ENCODE measurements at places on chromosomes 7 and 10.

GRCh38 chr7:129471402-129471827, 30.9 kb upstream of the SMKR1 start:
- no peak for DNase-seq

DNA sequence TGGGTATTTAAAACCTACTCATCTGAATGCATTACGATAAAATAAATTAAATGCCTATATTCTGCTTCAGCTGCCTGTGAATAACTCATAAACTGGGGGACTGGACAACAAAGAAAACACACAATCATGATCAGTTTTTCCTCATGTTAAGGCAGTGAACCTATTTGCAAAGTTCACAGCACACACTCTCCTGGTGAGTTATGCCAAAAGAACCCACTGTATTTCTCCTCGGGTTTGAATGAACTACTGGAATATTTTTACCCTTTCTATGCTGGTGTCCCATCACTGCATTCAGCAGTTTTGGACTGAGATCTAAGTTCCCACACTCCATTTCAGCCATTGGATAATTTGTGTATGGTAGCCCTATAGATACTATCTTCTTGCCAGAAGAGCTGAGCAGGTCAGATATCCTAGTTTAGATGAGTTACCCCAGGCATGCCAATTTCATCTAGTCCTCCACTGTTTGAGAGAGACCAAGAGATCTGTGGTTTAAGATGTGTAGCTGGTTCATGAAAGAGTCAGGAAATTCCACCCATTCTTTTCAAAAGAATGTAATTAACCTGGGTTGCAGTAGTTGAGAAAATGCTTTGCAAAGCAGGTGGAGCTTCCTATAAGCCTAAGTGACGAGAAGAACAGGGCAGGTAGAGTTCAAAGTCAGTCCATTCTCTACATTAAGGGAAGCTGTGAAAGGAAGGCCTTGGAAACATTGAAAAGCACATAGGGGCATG, 101.7 kb downstream of the PLXDC2 start:
- DNase-seq: no peak

GRCh38 chr10:127310430-127310829, 114.0 kb upstream of the INSYN2A start:
- DNase-seq: no peak

GRCh38 chr7:112272921-112273561, 66.5 kb downstream of the ZNF277 start:
- peak; percentile 63 for DNase-seq

GRCh38 chr7:780081-780480, 52.2 kb upstream of the SUN1 start:
- DNase-seq: peak; percentile 29

DNA sequence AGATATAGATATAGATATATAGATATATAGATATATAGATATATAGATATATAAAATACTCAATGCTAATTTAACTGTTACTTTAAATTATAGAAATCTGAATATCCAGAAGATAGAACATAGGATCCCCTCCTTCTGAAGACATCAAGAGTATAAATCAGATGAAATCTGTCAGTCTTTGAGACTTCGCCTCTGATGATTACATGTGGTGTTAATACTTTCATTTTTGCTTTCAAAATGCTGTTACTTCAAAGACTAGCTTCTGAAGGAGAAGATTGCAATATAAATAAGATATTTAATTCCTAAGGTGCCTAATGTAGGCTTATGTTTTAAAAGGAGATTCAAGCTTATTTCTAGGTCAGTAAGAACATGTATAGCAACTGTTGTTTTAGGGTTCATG, 180.4 kb downstream of the TSPAN12 start:
- no peak for DNase-seq

DNA sequence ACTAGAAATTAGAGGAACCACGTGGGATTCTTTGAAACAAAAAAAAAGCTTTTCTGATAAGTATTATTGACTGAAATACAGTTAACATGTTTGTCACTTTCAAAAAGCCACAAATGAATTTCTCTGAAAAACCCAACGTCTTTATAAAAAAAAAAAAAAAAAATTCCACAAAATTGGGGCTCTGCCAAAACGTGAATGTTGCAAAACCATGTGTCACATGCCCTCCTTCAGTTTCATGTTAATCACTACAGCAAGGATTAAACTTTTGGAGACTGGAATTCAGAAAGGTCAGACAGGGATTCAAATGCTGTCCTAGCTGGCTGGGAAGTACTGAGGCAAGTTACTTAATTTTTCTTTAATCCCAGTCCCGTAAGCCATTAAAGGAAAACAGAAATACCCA, 278.0 kb upstream of the KLF14 start:
- peak; percentile 40 for DNase-seq
